Ammon's horn (tissue), 1 donor: ENCODE measurements at places on chromosomes 7 and 10.
A peak's percentile ranks its signal among the peaks of the same experiment; 100 is the strongest.

DNA sequence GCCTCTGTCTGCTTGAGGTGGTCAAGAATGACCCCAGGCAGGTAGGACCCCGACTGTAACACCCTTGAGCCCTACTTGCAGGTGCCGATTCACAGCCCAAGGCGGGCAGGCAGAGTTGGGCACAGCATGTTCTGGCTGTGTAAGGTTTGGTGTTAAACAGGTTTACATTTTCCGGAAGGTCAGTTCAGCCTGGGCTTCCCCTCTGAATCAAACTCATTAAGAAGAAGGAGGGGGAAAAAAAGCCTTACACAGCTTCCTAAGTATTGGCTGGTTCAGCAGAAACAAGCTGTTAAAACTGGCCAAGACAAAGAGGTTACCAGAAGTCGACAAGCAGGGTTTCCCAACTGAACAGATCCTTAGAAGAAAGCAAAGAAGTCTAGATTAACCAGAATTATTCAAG, 132.7 kb downstream of the PRPF18 start:
- no peak for DNase-seq

- no peak for DNase-seq
Measured at GRCh38 chr10:94115725-94116124, 122.0 kb downstream of the PLCE1 start.

GRCh38 chr10:18261063-18261610, 120.9 kb downstream of the CACNB2 start:
- DNase-seq, result peak; percentile 35

- no peak for DNase-seq
Measured at GRCh38 chr7:45255187-45255586, 97.6 kb downstream of the RAMP3 start.

- DNase-seq, result peak; percentile 88
Measured at GRCh38 chr10:73590881-73591799, at the start of gene USP54. TSS of gene USP54 (minus strand) at chr10:73591342. CDS start at chr10:73575658, 15,684 bp downstream.

DNA sequence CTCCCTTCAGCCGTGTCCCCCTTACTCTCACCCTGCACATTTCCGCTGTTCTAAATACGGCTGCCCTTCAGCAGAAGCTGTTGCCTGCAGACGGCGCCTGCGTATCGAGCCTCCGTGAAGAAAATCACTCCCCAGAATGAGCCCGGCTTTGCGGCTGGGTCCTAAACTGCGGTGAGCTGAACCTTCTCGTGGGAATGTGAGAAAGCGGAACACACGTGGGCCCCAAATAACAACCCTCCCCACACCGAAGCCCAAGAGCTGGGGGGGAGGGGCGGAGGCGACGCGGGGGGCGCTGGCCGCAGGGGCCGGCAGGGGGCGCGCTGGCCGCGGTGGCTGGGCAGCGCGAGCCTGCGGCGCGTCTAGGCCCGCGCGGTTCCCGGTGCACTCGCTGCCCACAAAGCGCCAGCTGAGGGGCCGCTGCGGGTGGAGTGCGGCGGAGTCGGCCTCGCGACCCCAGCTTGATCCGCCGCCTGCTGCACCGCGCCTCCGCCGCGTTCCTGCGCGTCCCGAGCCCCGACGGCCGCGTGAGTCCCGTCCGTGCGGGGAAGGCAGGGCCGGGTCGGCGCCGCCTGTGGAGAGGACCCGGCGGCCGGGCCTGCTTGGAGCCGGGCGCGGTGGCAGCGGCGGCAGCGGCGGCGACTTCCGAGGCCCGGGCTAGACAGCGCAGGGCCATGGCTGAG, at the start of gene ZNF398:
Gene ZNF398, plus strand, starts transcription at position 382 of the 680 bp plus-strand sequence. Its CDS starts 290 bp downstream, at position 672.
- peak; percentile 78 for DNase-seq

- no peak for DNase-seq
Measured at GRCh38 chr10:94066411-94066810, 72.7 kb downstream of the PLCE1 start.

- DNase-seq, result no peak
Measured at GRCh38 chr7:13174991-13175390, 487.6 kb downstream of the ARL4A start.

DNA sequence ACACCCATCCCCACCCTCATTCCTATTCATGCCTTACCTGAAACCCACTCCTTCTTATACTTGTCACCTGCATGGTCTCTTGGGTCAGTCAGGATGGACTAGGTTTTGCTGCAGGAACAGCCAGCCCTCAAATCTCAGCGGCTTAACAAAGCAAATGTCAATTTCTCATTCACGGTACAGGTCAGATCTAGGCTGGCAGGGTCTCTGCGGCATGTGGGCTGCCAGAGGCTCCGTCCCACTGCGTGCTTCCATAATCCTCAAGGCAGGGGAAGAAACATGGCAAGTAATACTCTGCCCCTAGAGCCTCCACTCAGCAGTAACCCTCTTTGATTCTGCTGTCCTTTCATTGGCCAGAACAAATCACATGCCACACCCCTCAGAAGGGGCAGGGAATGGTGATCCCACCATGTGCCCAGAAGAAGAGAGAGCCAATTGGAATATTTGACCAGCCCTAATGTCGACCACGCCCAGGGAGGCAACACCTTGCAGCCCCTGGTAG, 114.9 kb upstream of the ZMIZ1 start:
- no peak for DNase-seq

GRCh38 chr7:19899529-19899928, 126.1 kb upstream of the TMEM196 start:
- DNase-seq, result no peak

GRCh38 chr7:97732565-97733275, 834 bp downstream of the TAC1 start:
- no peak for DNase-seq

DNA sequence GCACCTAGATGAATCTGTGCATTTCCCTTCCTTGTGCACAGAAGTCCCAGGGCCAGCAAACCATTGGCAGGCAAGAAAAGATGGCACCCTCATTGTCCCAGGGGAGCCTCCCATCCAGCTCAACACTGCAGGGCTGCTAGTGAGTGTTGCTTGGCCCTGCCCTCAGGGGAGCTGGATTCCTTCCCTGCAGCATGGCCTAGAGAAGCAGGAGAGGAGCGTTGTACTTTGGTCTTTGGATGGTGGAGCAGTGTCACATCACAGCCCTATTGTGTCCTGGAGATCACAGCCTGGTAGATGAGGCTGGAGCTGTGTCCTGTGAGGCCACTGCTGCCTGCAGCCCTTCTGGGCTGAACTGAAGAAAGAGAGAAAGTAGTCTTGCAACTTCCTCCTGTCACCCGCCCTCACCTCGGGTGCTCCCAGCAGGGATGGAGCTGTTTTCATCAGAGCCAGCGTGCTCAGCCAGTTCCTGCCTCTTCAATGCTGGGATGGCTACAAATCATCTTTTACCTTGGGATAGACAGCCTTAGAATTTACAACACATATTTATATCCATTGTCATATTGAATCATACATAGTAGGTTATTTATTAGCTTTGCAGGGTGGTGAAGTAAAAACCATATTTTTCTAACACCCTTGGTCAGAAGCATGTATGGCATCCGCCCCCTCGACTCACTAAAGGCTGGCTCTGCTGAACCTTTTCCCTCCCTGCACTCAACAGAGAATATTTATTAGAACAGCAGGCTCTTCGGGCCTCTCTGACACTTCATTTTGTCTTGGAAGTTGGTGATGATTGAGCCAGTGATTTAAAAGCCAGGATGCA, 43.1 kb upstream of the FAM180A start:
- DNase-seq, result no peak

DNA sequence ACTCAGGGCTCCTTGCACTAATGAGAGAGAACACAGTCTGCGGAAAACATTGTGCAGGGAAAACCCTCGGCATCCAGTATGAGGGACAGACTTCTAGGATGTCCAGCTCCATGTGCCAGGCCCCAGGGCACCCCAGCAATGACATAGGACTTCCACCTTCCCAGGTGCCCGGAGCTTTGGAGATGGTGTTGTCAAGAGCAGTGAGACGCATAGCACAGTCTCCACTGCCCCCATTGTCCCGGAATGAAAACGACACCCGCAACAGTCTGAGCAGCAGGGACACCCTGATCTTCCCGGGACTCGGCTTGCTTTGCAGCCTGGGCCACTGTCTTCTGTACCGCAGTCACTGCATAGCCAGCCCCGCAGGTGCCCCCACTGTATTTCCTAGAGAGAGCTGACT, 339.2 kb upstream of the ADARB2 start:
- no peak for DNase-seq

DNA sequence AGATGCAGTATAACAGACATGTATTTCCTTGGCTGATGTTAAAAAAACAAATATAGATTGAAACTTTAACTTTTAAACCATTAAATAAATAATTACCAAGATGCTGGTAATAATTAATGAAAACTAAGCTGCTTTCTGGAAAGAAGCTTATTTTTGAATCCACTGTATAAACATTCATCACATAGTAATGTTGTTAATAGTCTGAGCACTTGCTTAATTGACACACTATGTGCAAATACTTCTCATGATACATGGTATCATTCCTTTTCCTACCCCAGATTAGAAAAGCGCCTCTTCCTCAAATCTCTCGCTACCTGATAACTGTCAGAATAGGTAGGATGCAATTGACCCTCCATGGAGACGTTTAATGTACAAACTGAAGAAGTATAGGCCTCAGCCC, 15.0 kb upstream of the COL28A1 start:
- DNase-seq, result no peak

GRCh38 chr10:132489053-132489703, 48.4 kb upstream of the INPP5A start:
- DNase-seq, result no peak

DNA sequence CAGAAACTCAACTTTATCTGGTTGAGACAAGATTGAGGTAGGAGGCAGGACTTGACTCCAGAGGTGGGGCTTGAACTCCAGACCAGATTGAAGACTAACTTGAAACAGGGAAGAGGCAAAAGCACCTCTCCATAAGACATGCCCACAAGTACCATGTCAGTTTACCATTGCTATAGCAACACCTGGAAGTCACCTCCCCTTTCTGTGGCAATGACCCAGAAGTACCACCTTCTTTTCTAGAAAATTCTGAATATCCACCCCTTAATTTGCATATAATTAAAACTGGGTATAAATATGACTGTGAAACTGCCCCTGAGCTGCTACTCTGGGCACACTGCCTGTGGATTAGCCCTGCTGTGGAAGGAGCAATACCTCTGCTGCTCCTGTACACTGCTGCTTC, 4.9 kb upstream of the TOMM7 start:
- no peak for DNase-seq

- peak; percentile 79 for DNase-seq
Measured at GRCh38 chr10:47024399-47025252, 113.4 kb downstream of the PTPN20 start.

- DNase-seq, result no peak
Measured at GRCh38 chr10:77970869-77971803, 44.6 kb upstream of the DLG5 start.

DNA sequence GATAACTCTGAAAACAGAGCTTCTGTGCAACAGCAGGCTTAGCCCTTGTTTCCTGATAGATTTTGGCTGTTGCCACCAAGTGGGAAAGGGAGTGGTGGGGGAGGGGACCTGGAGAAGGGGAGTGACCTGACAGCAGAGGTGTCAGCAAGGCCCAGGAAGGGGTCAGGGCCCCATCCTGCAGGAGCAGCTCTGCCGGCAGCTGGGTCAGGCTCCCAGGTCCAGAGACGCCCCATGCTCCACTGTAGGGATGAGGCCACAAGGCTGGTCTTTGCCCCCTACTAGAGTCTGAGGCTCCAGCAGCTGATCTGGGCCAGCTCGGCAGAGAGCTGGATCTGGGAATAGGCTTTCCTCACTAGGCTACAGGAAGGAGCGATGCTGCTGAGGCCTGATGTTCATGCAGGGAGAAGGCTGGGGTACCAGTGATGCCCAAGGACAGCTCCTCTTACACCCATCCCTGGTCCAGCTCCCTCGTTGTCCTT, 44.0 kb upstream of the ZMIZ1 start:
- no peak for DNase-seq

DNA sequence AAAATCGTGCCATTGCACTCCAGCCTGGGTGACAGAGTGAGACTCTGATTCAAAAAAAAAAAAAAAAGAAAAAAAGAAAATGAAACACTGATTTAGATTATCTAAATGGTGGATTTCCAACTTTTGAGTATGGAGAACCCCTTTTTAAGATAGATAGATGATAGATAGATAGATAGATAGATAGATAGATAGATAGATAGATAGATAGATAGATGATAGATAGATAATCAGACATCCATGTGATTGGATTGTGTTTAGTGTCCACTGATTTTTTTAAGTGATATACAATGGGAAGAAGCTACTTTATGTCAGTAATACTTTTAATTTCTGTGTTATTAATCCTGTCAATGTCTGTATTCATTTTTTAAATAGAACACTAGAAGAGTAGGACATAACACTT, 6.0 kb downstream of the OIT3 start:
- no peak for DNase-seq

DNA sequence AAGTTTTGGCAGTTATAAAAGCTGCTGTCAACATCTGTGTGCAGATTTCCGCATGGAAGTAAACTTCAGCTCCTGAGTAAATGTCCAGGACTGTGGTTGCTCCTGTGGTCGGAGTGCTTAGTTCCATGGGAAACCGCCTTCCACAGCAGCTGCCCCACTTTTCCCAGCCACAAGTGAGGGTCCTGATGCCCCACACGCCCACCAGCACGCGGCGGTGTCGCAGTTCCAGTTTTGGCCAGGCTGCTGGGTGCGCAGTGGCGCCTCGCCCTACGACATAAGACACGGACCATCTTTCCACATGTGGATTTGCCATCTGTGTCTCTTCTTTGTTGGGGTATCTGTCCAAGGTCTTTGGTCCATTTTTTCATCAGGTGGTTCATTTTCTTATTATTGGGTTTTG, 167.1 kb downstream of the DIP2C start:
- no peak for DNase-seq

DNA sequence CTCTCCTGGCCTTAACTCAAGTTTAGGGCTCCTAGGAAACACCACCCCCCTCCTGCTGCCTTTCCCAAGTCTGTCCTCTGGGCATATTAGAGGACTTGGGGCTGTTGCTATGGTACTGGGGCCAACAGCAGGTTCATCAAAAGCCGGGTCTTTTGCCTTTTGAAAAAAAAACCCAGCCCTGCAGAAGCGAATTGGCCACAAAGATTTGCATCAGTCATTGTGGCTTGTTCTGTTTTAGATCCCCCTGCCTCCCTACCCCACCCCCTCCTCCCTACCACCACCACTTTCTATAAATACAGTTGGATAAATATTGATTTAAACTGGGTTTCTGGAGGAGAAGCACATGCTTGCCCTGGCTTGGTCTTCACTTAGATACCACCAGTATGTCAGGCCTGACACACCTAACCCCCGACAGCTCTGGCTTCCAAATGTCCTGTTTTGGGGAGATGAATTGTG, 7.0 kb downstream of the MXI1 start:
- DNase-seq, result peak; percentile 56

GRCh38 chr7:69434398-69434815, 163.9 kb upstream of the AUTS2 start:
- DNase-seq, result no peak

- DNase-seq, result no peak
Measured at GRCh38 chr10:31768467-31768866, 160.2 kb downstream of the ARHGAP12 start.

- DNase-seq, result no peak
Measured at GRCh38 chr7:25886387-25887240, 265.4 kb upstream of the NFE2L3 start.
